ENCODE measurements at places on chromosomes 2 and 18.
A peak's percentile ranks its signal among the peaks of the same experiment; 100 is the strongest.

DNA sequence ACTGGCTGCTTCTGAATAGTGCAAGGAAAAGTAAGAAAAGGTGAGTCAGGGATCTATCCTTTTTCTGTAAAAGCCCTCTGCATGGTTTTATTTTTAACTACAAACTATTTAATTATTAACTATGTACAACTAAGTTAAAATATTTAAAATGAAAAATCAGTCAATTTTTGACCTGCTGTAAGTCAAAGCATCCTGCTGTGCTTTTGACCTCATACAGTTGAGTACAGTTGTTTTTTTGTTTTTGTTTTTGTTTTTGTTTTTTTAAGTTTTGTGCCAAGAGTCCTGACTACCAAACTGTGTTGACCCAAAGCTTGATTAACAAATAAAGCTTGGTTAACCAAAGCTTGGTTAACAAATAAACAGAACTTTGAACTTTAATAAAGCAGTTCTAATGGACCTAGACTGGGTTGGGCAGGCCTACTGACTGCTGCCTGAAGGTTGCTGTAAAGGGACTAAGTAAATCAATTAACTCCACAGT, at the start of gene ACMSD:
ACMSD (plus strand) TSS at position 474 of the 478 bp plus-strand sequence. CDS start 67 bp downstream, outside the sequence.
- no peak for DNase-seq

- DNase-seq: no peak
Measured at GRCh38 chr2:10329880-10330699, 27.4 kb downstream of the HPCAL1 start.

DNA sequence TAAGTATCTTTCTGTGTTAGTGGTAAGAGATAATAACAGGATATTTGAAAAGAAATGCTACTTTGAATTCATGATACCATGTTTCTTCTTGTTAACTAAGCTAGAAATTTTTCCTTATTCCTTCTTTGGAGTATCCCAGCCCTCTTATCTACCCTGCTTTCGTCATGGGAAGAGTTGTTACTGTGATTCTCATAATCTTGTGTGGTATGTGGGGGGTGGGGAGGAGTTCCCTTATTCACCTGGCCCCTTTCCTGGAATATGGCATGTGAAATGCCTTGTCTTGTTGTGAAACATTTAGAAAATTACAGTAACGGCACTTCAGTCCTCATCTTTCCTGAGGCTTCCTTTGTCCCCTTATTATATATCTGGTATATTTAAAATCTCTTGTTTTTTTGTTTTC, 129.9 kb downstream of the NCOA1 start:
- no peak for DNase-seq

DNA sequence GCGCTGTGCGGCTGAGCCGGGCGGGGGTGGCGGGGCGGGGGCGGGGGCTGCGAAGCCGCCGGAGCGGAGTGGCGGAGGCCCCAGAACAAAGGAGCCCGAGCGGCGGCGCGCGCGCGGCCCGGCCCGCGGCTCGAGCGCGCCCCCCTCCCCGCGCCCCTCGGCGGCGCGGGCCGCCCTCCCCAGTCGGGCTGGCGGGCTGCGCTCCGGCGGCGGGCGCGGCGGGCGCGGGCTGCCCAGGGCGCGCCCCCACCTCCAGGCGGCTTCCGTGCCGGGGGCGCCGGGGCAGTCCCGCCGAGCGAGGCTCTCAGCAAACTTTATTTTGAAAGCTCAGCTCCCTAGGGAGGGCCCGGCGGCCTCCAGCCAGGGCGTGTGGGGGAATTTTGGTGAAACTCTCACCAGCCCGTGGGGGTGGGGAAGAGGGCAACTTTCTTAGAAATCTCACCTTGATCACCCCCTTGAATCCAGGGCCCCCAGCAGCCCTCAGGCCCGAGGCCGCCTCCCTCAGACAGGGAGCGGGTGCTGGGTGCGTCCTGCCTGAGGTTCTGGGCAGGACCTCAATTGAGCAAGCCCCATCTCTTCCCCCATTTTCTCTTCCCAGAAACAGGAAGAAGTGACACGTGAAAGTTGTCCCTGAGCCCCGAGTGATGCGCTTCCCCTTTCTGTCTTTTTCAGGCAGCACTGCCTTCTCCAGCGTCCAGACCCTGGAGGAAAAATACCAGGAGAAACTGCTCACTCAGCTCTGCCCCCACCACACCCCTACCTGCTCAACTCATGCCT, 786 bp downstream of the TET3 start:
- no peak for DNase-seq

- DNase-seq: peak; percentile 40
Measured at GRCh38 chr2:9975805-9976447, 24.4 kb downstream of the GRHL1 start.

Data from NCI-H446 treated with DMSO at 0.1 percent for 48 hours (cell line).